ENCODE measurements at places on chromosomes 3 and 15. TPM values are rescaled to one million over a fixed set of nuclear protein-coding genes. Genes with fewer than 3 reads are reported as not detected.

DNA sequence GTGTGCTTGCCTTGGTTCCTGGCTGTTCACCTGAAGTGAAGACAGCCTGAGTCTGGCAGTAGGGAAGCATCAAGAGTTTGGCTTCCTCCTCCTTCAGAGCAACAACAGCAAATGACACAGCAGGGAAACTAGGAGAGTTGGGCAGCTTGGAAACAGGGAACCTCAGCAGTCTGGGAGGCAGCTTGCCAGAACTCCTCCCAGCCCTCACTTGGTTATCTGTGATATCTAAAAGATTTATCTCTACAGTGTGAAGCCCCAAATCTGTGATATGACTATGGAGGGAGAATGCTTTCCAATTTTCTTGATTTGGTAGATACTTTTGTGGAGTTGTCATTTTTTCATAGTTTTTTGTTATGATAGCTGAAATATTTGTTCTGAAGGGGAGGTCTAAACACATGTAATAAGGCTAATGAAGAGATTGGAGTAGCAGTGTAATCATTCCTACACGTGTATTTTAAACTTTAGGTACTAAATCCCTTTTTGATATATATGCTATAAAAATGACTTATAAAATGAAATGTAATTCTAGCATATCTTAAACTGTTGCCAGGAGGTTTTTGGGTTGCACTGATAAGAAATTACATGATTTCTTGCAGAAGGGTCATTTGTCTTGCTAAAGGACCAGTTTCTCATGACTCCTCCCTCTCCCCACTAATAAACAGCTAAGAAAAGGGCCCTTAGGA is 20.8 kb downstream of the UBE2E1 start:
- peak; percentile 10 for DNase-seq

GRCh38 chr3:48630407-48630806 is 4.9 kb downstream of the SLC26A6 start:
- DNase-seq, result peak; percentile 44

DNA sequence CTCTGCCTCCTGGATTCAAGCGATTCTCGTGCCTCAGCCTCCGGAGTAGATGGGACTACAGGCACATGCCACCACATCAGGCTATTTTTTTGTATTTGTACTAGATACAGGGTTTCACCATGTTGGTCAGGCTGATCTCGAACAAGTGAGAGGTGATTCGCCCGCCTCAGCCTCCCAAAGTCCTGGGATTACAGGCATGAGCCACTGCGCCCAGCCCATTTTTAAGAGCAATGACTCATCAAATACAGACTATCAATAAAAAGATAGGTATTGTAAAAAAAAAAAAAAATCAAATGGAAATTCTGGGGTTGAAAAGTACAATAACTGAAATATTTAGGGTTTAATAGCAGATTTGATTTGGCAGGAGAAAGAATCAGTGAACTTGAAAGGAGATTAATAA is 129.0 kb downstream of the TJP1 start:
- DNase-seq, result no peak

- peak; percentile 98 for DNase-seq
These were observed at the start of gene CMC1 for GRCh38 chr3:28241221-28242160. CMC1 (plus strand) TSS chr3:28241619; CDS start chr3:28241794, 175 bp downstream.

Gene ARHGEF26
- total RNA-seq, result 3.6 TPM

Gene NOX5
- total RNA-seq, result 0.36 TPM

Data from osteoblast (primary cell).